Urothelium cell line (cell line): ENCODE measurements at places on chromosomes 6 and 20.

- no peak for DNase-seq
Measured at GRCh38 chr6:135257631-135258405, 76.7 kb downstream of the MYB start.

GRCh38 chr20:51702556-51702955 lies 65.6 kb downstream of the ATP9A start:
- DNase-seq = no peak

DNA sequence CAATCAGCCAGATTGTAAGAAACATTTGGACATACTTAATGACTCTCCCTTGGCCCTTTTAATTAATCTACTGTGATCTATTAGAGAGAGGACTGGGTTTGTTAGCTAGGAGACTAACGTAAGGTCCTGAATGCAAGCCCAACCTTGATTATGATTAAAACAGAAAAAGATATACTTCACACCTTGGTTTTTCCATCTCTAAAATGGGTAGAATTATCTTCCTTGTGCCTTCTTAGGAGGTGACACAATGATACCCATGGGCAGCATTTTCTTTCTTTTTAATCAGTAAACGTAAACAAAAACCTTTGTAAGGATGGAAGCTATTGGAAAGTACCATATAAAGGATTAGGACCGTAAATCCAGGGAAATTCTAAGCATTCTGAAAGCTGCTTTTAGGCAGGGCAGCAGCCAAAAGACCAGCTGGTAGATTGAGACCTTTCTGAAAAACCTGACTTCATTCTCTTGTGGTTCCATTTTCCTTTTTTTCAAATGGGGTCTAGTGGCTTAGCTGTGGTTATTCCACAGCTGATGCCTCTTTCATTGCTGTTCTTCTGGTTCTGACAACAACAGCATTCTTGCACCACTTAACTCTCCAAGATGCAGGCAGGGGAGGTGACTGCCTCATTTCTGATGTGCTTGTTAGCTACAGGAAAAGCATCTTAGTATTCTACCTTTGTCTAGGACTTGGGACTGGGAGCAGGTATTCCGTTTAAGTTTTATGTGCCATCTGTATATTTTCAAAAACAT lies 27.4 kb downstream of the RREB1 start:
- DNase-seq = no peak

- DNase-seq = no peak
Measured at GRCh38 chr6:1383729-1384548, 5.4 kb upstream of the FOXF2 start.

DNA sequence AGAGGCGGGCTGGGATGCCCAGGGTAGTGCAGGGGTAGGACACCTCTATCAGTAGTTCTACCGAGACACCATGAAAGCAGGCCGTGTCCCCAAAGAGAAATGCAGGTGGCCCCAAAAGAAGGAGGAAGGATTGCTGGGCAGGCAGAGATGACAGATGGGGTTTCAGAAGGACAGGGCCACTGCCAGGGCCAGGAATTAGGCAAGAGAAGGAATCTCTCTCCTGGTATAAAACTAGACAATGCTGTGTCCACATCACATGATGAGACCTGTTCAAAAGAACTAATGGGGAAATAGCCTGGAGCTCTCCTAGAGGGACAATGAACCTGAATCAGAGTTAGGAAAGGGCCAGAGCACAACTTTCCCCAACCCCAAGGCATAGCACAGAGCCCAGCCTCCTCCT lies 21.6 kb upstream of the VSX1 start:
- no peak for DNase-seq

DNA sequence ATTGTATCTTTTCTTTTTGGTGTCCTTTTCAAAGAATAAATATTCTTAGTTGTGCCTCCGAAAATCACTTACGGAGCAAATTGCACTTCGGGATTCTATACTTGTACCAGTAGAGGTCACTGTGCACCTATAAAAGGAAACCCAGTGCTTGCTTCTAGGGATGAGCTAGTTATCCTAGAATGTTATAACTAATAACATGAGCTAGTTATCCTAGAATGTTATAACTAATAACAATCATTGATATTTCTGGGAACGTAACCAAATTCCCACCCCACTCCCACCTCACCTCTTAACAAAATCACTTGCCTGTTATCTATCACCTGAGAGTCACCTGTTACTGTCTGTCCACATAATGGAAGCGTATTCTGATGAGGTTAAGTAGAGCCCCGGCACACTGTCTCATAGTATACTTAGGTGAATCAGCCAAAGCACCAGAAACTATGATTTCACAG lies 126.9 kb upstream of the TIAM2 start:
- DNase-seq = peak; percentile 40

- DNase-seq = peak; percentile 20
Measured at GRCh38 chr20:6178537-6178936, 55.7 kb upstream of the FERMT1 start.

- no peak for DNase-seq
Measured at GRCh38 chr6:12801141-12801540, 84.6 kb downstream of the PHACTR1 start.

DNA sequence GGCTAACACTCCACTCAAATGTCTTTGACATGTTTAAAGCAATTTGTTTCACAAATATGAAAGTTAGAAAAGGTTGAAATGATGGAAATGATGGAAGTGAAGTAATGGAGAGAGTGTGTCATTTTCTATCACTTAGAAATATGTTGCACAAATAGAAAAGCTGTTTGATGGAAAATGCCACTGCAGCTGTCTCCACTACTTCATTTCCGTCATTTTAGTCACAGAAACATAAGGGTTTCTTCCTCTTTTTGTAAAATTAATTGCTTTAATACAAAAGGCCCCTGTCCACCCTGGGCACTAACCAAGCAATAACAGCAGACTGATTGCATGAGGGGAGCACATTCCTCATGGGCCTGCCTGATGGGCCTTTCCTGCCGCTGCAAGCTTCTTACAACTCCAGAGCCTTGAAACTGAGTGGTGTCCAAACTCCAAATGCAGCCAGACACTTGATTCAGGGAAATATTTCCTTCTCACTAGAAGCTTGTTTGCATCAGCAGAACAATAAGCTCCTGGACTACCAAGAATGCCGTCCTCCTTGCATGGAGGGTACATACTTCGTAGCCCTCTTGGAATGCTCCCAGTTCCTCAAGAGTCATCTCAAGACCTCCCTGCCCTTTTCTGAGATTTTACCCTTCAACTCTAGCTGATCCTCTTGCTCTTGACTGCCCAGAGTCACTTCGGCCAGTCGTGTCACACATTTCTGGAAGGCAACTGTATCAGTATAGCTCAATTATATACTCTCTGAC lies 36.1 kb downstream of the F13A1 start:
- no peak for DNase-seq

- DNase-seq = no peak
Measured at GRCh38 chr6:87494761-87495422, 22.1 kb downstream of the SLC35A1 start.

GRCh38 chr6:79246891-79247290 lies 12.4 kb upstream of the HMGN3 start:
- DNase-seq = no peak

DNA sequence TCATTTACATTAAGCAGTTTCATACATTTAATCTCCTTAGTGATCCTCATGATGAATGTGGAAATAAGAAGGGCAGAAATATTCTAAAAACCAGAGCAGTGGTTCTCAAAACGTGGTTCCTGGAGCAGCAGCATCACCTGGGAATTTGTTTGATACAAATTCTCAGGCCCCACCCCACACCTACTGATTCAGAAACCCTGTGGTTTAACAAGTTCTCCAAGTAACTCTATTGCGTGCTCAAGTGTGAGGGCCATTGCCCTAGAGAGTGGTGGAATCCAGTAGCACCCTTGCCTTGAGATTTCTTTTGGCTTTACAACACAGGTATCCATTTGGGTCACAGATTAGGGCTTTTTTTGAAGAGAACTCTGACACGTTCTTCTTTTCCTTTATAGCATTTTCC lies 354.6 kb upstream of the FLRT3 start:
- DNase-seq = no peak

- DNase-seq = no peak
Measured at GRCh38 chr6:166611631-166612030, 15.4 kb downstream of the RPS6KA2 start.

DNA sequence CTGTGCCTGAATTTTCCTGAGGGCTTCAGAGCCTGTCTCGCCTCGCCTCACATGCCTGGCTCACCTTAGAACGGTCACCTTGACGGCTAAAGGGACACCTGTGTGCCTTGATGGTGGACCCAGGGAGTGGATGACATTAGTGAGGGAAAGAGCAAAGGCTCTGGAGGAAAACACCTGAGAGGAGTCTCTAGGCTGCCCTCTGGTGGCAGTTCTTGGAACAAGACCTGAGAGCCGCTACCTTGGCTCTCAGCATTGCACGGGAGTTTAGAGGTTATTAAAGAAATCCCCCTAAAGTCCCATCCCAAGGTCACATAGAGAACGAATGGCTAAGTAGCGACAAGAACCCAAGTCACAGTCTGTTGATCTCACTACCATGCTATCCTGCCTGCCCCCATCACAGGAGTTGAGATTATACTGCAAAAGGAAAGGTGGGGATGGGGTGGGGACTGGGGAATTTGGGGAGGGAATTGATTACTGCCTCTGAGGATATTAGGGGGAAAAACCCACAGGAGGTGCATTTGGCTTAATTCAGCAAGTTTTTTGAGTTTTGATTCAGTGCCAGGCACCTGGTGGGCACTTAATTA lies 7.9 kb upstream of the CDSN start:
- peak; percentile 66 for DNase-seq

GRCh38 chr6:16181439-16182297 lies 52.8 kb downstream of the MYLIP start:
- no peak for DNase-seq

- DNase-seq = no peak
Measured at GRCh38 chr6:158437571-158437970, 122.3 kb upstream of the TMEM181 start.

GRCh38 chr6:136717716-136717990 lies 74.6 kb downstream of the MAP3K5 start:
- no peak for DNase-seq

DNA sequence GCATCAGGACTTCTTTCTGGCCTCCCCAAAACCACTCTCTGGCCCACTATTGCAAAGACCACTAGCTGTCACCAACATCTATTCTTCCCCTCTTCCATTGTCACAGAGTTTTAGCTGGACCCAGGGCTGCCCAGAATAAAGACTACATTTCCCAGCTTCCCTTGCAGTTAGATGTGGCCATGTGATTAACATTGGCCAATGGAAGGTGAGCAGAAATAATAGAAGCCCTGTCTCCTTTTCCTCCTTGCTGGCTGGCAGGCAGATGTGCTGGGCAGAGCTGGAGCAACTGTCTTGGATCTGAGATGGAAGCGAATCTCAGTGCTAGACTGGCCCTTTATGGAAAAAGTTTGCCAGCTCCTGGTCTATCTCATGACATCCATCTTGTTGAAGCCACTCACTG lies 97.0 kb downstream of the KCNB1 start:
- DNase-seq = no peak

- DNase-seq = no peak
Measured at GRCh38 chr6:3220366-3220765, 7.1 kb downstream of the TUBB2B start.

DNA sequence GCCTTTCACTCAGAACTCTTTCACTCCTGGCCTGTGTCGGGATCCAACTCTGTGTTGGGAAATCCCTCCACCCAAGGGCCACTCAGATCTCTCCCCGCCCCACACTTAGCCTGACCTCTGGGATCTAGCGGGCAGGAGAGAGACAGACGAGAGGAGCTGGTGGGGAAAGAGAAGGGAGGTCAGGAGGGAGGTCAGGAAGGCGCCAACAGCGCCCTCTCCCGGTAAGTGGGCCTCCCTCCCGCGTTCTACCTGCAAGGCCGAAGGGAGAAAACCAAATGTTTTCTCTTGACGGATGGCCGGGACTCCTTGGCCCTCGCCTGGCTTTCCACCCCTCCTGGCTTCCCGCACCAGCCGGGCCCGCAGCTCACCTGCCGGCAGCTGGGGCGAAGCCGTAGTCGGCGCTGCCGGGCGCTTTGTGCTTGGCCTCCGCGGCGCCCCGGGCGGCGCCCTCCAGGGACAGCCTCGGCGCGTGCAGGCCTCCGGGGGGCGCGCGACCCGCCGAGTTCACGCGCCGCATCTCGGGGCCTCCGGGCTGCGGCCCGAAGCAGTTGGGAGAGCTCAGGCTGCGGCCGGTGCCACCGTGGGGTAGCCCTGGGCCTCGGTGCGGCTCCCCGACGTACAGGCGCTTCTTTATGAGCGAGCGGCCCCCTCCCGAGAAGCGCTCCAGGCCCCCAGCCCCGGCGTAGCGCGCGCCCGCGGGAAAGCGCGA lies 38.2 kb downstream of the C6orf132 start:
- DNase-seq = no peak

- no peak for DNase-seq
Measured at GRCh38 chr6:162854228-162854627, 126.5 kb downstream of the PACRG start.

- DNase-seq = no peak
Measured at GRCh38 chr20:24450624-24451376, 18.6 kb upstream of the SYNDIG1 start.

DNA sequence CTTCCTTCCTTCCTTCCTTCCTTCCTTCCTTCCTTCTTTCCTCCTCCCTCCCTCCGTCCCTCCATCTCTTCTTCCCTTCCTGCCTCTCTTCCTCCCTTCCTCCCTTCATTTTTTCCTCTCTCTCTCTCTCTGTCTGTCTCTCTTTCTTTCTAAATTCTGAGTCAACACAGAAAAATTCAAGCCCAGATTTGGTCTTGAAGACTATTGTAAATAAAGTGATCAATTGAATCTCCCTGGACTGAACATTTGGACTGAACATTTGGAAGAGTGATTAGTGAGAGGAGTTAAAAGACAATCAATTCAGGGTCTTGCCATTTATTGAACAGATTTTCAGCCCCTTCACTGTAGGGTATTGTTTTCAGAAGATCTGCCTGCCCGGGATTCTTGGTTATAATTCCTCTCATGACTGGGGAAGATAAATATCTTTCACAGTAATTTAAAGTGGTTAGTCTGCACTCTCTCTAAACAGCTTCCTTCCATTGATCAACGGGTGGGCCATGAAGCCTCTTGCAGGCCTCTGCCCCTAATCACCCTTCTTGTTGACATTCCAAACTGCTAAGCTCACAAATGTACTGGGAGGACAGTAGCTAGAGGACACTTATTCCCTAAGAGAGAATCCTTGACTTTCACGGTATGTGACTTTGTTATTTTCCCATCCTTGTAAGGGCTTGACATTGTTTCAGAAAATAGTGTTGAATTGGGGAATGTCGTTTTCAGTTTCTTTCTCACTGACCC lies 101.7 kb upstream of the BMP2 start:
- no peak for DNase-seq

- no peak for DNase-seq
Measured at GRCh38 chr20:34615477-34615876, 57.0 kb downstream of the MAP1LC3A start.

DNA sequence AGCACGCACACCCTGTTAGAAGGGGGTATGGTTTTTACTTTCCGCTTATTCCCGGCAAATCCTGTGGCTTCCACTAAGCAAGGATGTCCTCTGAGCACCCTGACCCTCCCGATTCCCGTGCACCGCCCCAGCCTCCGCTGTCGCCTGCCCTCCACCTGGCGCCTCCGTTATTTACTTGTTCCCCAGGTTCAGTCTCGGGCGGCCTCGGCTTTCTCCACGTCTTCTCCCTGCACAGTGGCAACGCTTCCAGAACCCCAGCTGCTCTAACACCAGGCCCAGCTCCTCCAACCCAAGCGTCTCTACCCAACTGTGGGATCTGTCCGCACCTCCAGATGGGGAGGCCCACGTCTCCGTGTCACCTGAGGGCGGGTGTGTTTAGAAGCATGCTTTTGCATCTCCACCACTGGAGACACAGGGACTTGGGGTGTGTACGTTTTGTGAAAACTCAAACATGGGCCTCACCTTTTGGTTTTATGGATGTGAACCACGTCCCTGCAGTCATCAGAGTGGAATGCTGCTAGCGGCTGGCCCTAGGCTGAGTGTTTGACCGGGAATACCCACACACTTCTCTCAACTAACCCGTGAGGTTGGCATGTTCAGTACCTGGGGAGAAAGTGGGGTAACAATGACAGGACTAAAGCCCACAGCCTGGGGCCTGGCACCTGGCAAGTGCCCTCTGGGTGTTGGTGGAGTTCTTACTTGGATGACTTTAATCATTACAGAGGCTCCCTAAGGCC lies 79.9 kb downstream of the THBS2 start:
- DNase-seq = peak; percentile 57
